ENCODE measurements at places on chromosomes 3 and 15. TPM values are rescaled to one million over a fixed set of nuclear protein-coding genes. Genes with fewer than 3 reads are reported as not detected.

C15orf62 gene
- under 0.01 TPM for total RNA-seq

ALG1L2 gene
- 0.86 TPM for total RNA-seq

SPTSSB gene
- not detected for total RNA-seq

CADM2 gene
- total RNA-seq: 0.32 TPM

IL17RC gene
- total RNA-seq: 42.8 TPM

SYNM gene
- 8.4 TPM for total RNA-seq

DNA sequence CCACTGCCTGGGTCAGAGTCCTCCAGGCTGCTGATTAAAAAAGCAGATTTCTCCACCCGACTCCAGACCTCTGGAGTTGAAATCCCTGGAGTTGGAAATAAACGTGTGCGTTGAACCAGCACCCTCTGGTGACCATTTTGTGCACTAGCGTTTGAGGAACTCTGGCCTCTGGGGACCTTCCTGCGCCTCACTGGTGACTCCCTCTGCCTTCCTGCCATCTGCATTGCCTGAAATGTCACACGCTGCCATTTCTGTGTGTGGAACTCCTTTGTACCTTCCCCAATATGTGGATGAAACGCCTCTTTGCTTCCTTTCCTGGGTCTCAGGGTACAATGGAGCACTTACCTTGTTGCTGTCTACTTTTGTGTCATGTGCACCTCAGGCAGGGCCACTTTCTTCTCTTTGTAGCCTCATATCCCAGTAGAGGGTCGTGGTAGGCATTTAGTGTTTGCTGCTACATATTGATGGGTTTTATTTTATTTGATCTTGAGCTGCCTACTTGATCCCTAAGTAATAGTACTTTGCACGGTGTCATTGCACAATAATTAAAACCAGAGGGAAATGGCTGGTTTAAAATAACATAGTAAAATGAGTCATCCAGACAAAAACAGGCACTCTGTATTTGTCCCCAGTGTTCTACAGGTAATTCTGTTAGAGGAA, 56.8 kb downstream of the GPR171 start:
- DNase-seq: peak; percentile 74

GRCh38 chr15:101444807-101445508, 44.5 kb downstream of the PCSK6 start:
- no peak for DNase-seq
